ENCODE measurements at places on chromosomes 11 and 22.

- DNase-seq: no peak
Measured at GRCh38 chr11:69939551-69940245, 120.5 kb upstream of the FGF3 start.

- DNase-seq: no peak
Measured at GRCh38 chr11:475941-476340, 25.9 kb downstream of the PTDSS2 start.

- no peak for DNase-seq
Measured at GRCh38 chr11:116861539-116861938, 24.1 kb upstream of the APOA1 start.

GRCh38 chr11:72480347-72480746 is 46.0 kb upstream of the CLPB start:
- no peak for DNase-seq

DNA sequence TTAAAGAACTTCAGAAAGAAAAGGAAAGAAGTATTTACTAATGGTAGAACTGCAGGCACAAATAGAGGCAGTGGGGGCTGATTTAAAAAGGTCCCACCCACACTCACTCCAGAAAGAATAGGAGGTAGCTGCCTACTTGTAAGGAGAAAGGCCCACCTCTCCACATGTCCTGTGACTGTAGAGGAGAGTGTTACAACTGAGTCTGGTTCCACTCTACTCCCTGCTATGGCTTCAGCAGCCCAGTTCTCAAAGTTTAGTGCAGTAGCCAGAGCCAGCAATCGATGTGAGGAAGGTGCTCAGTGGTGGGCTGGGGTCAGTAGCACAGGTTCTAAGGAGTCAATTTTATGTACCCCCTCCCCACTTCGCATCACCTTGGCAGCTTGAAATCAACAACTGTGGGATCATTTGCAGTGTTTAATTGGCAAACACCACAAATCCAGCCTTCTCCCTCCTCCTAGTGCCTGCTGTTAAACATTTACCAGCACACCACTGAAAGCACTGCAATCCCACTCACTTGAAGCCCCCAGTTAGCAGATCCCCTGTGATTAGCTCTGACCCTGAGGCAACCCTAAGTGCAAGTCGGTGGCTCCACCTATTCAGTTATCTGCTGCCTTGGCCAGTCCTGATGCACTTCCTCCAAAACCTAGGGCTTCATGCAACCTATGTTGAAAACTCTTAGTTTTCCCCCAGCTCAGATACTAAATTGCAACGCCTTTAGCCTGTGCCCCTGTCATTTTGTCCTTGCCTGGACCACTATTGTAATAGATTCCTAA is 146.6 kb downstream of the BBOX1 start:
- no peak for DNase-seq

DNA sequence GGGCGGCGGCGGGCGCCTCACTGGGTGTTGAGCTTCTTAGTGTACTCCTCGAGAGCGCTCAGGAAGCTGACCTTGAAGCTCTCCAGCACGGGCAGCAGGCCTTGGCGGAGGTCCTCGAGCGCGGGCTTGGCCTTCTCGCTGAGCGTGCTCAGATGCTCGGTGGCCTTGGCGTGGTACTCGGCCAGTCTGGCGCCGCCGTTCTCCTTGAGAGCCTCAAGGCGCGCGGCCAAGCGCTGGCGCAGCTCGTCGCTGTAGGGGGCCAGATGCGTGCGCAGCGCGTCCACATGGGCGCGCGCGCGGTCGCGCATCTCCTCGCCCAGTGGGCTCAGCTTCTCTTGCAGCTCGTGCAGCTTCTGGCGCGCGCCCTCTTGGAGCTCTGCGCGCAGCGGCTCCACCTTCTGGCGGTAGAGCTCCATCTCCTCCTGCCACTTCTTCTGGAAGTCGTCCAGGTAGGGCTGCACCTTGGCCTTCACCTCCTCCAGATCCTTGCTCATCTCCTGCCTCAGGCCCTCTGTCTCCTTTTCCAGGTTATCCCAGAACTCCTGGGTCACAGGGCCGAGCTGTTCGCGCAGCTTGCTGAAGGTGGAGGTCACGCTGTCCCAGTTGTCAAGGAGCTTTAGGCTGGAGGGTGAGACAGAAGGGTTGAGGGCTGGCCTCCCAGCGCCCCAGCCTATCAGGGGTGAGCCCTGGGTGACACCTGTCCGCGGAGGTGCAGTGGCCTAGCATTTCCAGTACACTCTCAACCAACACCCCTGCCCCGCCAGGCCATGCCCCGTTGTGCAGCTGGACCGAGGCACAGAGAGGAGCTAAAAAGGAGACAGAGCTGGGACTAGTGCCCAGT is 1.4 kb downstream of the APOA1 start:
- DNase-seq: peak; percentile 73

DNA sequence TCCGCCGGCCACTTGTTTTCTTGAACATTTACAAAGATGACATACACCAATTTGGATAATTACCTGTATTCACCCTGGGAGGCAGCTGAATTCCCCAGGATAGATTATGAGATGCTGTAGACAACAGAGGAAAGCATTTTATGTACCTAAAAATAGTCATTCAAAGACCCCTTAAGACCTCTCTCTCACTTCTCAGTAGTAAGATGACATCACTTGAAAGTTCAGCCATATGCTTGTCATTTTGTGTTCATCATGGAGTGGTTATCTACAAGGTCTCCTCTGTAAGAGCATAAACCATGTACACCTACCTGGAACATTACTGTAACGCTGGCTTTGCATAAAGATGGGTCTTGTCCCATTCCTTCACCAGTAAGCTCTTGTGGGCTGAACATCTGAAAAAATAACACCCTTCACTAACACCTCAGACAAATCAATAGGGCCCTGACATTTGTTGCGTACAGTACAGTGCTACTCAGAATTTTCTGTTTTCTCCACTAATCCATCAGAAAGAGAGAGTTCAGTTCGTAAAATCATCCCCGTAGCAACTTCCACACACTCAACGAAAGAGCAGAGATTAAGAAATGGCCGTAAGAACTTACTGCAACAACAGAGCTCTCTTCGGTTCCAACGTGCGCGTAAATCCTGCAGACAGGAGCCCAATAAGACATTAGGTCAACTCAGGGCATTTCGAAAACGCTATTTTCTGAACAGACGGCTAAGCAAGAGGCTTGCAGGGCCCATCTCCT is 15.6 kb upstream of the WDR74 start:
- DNase-seq: no peak

- no peak for DNase-seq
Measured at GRCh38 chr11:18265949-18266348, at the start of gene SAA1. SAA1 (plus strand) TSS chr11:18266264; CDS start chr11:18266888, 624 bp downstream.

DNA sequence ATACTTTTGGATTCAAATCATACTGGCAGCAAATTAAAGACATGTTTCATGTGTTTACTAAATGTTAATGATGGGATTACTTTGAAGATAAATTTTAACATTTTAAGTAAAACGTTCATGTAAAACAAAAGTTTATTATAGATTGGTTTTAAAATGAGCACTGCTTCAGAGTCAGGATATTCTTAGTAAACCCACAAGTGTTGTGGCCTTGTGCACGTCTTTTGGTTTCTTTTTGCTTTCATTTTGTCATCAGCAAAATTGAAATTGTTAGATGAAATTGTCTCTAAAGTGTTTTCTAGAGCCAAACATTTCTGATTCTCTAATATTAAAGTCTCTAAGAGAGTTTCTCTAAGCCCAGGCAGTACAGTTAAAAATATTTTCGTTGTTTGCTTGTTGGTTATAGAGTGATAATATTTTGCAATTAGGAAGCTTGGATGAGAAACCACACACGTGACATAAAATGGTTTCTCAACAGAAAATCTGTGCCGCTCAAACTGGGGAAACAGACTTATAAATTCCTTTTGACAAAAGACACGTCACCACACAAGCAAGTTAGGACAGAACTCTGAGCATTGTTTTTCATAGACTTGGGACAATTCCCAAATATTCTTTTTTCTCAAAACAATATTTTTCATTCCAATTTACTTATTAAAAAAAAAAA is 164.4 kb downstream of the TEAD1 start:
- DNase-seq: no peak

DNA sequence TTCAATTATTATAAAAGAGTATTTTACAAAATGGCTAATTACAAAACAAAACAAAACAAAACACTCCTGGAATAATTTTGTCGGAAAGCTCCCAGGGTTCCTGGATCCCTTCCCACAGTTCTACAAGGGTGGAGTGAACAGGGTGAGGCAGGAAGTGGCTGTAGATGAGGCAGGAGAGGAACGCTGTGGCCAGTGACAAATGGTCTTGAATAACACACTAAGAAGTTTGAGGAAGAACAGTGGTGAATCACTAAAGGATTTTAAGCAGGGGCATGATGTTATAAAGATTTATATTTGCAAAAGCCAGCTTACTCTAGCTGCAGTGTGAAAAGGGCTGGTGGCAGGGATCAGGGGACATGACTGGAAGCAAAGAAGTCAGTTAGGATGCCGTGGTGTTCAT is 33.8 kb upstream of the APOA1 start:
- DNase-seq: no peak

DNA sequence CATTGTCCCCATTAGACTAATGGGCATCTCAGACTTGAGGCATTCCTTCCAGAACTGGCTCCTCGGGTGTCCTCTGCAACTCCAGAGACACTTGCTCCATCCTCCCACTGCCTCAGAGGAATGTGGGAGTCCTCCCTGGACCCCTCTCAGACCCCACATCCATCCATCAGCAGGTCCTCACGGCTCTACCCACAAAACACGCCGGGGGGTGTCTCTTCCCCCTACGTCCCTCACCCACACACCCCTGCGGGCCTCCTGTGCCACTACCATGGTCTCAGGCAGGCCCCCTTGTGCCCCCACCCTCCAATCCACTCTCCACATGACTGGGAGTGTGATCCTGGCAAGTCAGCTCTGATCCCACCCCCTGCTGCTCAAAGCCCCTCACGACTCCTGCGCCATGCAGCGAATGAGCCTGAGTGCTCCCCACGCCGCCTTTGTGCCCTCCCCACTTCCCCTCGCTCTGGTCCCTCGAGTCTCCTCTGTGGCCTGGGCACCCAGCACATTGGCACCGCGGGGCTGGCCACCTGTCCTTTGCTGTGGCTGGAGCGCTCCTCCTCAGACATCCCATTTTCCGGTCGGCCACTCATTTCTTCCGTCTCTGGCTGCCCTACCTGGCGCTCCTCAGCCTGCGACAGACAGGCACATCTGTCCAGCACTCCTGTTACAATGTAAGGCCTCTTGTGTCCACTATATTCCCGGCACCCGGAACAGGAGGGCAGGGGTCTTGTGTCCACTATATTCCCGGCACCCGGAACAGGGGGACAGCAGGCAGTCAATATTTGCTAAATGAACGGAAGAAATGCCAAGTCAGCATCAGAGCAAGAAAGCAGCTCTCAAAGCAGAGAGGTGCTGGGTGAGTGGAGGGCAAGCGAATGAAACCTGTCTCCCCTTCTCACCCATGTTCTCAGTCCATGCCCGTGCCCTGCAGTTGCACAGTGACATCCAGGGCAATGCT is 14.2 kb upstream of the MOB2 start:
- no peak for DNase-seq

DNA sequence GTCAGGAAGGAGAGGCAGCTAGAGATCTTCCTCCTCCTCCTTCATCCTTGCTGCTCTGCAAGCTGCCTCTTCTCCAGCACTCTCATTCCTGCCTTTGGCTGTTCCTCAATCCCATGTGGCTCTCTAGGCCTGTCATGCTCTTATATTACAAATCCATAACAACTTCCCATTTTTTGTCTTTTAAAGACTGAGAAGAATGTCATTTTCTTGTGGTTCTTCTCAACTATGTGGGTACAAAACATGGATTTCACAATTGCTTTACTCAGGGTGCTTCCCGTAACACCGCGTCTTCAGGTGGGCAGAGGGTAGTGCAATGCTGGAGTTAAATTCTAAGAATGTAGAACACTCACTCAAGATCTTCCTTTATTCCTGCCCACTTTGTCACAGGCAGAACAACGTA is 6.8 kb upstream of the CAT start:
- DNase-seq: no peak

DNA sequence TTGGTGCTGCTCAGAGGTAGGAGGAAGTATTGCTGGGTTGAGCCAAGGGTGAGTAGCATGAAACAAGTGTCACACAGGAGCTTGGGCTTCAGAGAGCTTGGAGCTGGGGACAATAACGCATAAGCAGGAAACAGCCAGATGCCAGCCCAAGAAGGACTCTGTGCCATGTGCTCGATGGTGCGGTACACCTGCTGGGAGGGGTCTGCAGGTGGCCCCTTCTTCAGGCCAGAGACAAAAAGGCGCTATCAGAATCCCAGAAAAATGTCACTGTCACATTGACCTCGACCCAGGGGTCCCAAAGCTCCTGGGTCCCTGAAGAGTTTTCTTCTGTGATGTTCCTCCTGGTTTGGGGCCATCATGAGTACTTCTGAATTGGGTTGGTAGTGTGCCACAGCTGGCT is 244.4 kb downstream of the TBC1D22A start:
- no peak for DNase-seq

DNA sequence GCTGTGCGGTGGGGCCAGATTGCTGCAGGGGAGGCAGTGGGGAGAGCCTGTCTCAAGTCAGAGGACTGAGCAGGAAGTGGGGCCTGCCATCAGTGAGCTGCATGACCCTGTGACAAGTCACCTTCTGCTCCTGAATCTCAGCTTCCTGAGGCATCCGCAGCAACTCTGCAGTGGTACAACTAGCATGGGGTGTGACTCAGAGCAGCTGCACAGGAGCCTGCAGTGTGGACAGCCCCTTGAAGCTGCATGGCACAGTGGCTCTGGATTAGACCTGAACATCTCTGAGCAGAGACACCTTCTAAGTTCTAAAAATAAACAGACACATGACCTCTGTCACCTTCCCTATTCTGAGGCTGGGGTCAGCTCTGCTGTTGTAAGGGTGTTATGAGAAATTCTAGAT is 18.0 kb downstream of the FAM227A start:
- DNase-seq: no peak

- DNase-seq: no peak
Measured at GRCh38 chr22:45621836-45622600, 49.6 kb upstream of the ATXN10 start.

- no peak for DNase-seq
Measured at GRCh38 chr11:65516135-65516968, 8.5 kb upstream of the SCYL1 start.

GRCh38 chr11:68591719-68592118 is 92.6 kb upstream of the GAL start:
- no peak for DNase-seq
